Smooth muscle cell of bladder (primary cell): ENCODE measurements at places on chromosomes 4 and X. TPM values are rescaled to one million over a fixed set of nuclear protein-coding genes. Genes with fewer than 3 reads are reported as not detected.

Gene CT45A10
- total RNA-seq = not detected in 2 replicates

Gene CD38
- under 0.01 and 0.14 TPM in 2 replicates for total RNA-seq

Gene RIBC1
- total RNA-seq = 0.71 and 0.74 TPM in 2 replicates

Gene MXD4
- 43.6 and 44.1 TPM in 2 replicates for total RNA-seq

Gene HSFX4
- not detected in 2 replicates for total RNA-seq

Gene ACSL1
- total RNA-seq = 30.6 and 45.0 TPM in 2 replicates

Gene ZCCHC12
- under 0.01 TPM in 1 of 2 replicates, not detected in the other for total RNA-seq

Gene ANXA3
- total RNA-seq = 17.1 and 21.2 TPM in 2 replicates

Gene PAGE4
- total RNA-seq = not detected in 2 replicates

Gene F8A3
- 0.55 and 1.3 TPM in 2 replicates for total RNA-seq

Gene SYNPO2
- 9.7 and 17.9 TPM in 2 replicates for total RNA-seq

Gene PDCL2
- total RNA-seq = not detected in 2 replicates

Gene AFP
- 0.55 and 0.85 TPM in 2 replicates for total RNA-seq

Gene CDKL2
- 0.14 and 0.55 TPM in 2 replicates for total RNA-seq

Gene XAGE1A
- not detected in 2 replicates for total RNA-seq

Gene ETDB
- total RNA-seq = not detected in 2 replicates

Gene RNF175
- not detected in 2 replicates for total RNA-seq

Gene XK
- total RNA-seq = under 0.01 TPM in 2 replicates
